SHP77 (cell line): ENCODE measurements at places on chromosomes 3 and 15.

DNA sequence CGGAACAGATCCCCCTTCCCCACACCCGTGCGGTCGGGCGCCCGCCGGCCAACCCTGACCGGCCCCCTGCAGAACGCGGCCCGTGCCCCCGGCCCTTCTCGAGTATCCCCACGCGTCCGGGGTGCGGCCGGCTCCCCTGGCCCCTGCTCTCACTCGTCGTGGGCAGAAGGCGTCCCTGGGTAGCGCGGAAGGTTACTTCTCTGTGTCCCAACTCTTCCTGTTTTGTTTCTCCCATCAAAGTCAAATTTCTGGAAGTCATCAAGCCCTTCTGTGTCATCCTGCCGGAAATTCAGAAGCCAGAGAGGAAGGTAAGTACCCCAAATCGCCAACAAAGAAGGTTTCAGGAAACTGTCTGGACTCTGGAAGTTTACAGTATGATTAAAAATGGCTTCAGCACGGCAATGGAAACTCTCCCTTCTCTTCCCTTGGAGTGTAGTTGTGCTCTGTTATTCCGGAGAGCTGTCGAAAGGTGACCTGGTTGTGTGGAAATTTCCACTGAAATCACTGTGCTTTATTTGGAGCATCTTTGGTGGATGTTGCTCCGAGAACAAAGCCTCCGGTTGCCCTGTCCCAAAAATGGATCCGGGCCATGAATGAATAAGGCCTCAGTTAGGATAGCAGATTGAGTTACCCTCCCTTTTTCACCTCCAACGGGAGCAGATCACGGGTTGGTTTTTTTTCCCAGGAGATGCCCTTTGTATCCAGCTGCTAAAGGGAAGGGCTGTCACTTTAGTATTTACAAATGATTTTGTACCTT lies 536 bp downstream of the SEC61A1 start:
- DNase-seq, result no peak

- no peak for DNase-seq
Observed at GRCh38 chr15:68684476-68684875, 105.7 kb downstream of the CORO2B start.

DNA sequence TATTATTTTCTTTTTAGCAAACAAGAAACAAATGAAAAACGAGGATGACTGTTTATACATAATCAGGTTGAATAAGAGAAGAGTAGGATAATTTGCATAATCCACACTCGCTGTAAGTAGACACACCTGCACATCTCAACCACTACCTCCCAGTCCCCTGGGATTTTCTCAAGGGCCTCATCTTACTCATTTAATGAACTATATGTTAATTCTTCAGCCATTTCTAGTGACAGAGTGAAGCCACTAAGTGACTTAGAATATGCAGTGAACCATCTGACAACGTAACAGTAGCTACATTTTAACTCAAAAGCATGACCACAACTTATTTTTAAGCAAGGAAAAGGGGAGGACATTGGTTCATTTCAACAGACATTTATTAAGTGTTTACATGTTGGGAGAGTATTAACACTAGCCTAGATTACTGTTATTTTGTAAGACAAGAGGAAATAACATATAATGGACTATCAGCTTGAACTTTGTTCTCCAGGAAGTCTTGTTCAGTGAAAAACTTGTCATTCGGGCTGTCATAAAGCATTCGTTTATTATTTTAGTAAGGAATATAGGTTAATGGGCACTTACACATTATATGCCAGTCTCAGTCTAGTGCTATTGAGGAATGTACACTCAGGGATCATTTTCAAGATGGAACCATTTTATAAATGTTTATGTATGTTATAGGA lies 173.0 kb upstream of the ROBO2 start:
- DNase-seq, result no peak

DNA sequence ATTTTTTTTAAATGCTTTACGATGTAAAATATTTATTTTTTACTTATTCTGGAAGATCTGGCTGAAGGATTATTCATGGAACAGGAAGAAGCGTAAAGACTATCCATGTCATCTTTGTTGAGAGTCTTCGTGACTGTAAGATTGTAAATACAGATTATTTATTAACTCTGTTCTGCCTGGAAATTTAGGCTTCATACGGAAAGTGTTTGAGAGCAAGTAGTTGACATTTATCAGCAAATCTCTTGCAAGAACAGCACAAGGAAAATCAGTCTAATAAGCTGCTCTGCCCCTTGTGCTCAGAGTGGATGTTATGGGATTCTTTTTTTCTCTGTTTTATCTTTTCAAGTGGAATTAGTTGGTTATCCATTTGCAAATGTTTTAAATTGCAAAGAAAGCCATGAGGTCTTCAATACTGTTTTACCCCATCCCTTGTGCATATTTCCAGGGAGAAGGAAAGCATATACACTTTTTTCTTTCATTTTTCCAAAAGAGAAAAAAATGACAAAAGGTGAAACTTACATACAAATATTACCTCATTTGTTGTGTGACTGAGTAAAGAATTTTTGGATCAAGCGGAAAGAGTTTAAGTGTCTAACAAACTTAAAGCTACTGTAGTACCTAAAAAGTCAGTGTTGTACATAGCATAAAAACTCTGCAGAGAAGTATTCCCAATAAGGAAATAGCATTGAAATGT lies 15.6 kb downstream of the THBS1 start:
- no peak for DNase-seq

DNA sequence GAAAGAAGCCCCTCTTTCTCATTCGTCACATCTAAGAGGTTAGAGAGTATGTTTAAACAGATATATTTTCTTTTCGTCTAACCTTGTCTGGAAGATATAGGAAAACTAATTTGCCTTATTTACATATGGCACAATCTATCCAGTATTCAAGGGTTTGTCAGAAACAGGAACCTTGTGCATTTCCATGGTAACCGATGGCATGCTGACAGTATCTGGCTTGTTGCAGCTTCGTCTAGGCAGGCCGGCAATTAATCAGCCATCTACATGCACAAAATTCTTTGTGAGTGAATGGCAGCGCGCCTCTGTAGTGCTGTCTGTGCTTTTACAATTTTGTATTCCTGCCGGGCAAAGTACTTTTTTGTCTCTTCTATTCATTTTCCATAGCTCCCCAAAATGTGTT lies 294.0 kb upstream of the SOX2 start:
- no peak for DNase-seq

DNA sequence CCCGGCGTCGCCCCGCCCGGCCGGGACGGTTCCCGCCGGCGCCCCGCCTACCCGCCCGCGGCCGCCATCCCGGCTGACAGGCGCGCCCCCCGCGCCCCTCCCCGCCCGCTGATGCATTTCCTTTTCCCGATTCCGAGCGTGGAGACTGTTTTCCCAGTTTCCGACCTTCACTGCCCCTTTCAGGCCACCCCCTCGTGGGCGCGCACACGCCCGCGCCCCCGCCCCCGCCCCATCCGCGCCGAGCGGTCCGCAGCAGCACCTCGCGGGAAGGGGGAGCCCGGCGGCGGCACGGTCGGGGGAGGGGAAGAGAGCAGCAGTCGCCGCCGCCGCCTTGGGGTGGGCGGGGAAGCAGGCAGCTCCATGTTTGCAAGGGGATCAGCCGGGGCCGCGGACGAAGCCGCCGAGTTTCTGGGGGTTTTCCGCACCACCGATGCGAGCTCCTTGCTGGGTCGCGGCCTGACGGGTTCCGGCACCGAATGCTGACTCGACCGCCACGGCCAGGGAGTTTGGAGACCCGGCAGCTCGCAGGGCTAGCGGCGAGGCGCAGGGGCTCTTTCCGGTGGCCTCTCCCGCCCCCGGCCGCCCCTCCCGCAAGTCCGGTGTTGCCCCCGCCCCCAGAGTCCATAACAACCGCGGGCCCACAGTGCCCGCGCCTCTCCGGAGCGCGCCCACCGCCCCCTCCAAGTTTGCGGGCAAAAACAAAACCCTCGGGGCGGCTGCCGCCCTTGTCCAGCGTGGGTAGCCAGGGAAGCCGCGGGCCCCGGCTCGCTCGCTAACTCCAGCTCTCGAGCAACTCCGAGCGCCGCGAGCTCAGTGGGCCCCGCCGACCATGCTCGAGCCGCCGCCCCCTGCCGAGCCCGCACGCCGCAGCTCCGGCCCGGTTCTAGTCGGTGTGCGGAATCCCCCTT lies 3.2 kb upstream of the SIN3A start:
- DNase-seq, result peak; percentile 68

DNA sequence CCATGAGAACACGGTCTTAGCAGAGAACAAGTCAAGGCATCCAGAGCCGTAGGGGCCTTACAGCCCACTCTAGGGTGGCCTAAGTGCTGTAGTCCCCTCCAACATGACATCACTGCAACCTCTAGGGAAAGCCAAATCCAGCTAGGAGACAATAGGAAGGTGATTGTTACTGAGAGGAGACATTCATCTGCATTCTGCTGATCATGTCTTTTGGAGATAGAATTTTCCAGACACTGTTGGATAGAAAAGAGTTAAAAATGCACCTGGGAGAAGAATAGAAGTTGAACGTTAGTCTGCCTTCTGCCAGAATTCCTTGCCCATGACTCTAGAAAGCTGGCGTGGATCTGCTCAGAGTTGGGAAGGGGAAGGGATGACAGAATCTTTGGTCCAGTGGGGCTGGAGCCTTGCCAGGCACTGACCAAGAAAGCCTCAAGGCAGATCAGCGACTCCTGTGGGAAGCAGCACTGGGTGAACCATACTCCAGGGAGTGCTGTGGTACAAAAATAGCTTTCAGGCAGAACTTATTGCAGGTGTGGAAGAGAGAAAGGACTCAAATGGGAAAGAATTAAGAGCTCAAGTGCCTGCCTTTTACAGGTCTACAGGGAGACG lies 44.8 kb upstream of the RAF1 start:
- DNase-seq, result no peak

GRCh38 chr3:153513236-153513635 lies 351.2 kb downstream of the RAP2B start:
- no peak for DNase-seq

GRCh38 chr3:52535411-52536111 lies 844 bp upstream of the UQCC5 start:
- no peak for DNase-seq

GRCh38 chr3:183937601-183938286 lies 53.1 kb upstream of the PARL start:
- no peak for DNase-seq

DNA sequence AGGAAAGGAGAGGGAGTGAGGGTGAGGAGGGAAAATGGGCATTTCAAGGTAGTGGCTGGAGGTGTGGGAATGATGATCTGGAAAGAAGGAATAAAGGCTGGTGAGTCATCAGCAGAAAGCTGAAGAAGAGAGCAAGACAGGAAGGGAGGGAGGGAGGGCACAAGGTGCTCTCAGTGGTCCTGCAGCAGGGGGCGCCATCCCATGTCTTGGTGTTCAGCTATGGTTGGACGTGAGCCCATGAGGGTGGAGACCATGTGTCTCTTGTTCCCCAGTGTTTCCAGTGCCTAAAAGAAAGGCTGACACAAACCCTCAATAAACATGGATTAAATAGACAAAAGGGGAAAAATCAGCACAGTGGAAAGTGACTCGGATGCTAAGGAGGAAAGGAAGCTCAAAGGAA lies 228.5 kb downstream of the NTRK3 start:
- no peak for DNase-seq

GRCh38 chr3:130900959-130901358 lies 7.1 kb downstream of the ATP2C1 start:
- no peak for DNase-seq

DNA sequence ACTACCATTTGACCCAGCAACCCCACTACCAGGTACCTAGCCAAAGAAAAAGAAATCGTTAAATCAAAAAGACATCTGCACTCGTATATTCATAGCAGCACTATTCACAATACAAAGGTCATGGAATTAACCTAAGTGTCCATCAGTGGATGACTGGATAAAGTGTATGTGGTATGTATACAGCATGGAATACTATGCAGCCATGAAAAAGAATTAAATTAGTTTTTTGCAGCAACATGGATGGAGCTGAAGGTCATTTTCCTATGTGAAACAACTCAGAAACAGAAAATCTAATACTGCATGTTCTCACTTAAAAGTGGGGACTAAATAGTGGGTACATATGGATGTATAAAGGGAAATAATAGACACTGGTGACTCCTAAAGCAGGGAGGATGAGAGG lies 175.2 kb downstream of the ZIC4 start:
- DNase-seq, result no peak

DNA sequence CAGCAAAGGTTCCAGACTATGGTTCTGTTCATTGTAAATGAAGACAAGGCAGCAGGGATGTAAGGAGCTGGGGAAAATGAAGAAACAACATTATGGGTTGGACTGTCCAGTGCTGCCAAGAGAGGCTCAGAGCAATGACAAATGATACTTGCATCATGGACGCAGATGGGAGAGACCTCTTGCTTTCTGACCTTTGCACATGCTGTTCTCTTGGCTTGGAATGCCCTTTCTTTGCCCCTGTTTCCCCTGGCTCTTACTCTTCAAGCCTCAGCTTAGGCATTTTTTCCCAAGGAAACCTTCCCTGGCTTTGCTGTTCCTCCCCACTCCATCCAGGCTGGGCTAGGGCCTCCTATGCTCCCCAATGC lies 59.9 kb upstream of the RAD18 start:
- no peak for DNase-seq

DNA sequence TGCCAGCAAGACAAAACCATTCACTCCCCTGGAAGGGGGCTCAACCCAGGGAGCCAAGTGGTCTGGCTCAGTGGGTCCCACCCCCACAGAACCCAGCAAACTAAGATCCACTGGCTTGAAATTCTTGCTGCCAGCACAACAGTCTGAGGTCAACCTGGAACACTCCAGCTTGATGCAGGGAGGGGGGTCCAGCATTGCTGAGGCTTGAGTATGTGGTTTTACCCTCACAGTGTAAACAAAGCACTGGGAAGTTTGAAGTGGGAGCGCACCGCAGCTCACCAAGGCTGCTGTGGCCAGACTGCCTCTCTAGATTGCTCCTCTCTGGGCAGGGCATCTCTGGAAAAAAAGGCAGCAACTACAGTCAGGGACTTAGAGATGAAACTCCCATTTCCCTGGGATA lies 81.7 kb downstream of the MSL2 start:
- no peak for DNase-seq

- no peak for DNase-seq
Observed at GRCh38 chr3:94001191-94001590, 21.2 kb downstream of the ARL13B start.

DNA sequence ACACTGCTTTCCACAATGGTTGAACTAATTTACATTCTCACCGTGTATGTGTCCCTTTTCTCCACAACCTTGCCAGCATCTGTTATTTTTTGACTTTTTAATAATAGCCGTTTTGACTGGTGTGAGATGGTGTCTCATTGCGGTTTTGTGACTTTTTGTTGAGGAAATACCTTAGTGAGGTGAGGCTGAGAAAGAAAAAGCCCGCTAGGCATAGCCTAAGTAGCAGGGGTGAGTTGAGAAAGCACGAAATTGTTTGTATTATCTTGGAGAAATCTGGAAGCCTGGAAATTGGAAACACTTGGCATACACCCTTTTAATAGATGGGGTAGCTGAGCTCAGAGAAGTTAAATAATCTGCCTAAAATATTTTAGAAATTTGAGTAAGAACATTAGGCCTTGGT lies 61.5 kb upstream of the CFAP161 start:
- no peak for DNase-seq

DNA sequence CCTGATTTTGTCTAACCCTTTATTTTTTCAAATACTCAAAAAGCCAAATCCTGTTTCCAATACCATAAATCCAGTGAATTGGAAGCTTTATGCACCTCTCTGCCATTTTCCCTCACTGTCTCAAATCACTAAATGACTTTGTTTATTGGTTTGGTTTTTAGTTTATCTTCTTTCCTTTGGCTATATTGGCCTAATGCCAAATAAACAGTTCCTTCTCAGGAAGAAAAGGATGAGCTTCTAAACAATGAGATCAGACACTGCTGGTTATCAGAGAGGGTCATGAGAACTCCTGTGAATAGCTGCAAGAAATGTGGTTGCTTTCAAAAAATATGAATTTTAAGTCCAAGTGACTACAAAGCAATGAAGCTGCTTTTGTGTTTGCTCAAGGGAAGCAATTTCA lies 359.9 kb downstream of the MECOM start:
- no peak for DNase-seq
